ENCODE measurements at places on chromosomes 16 and 17. TPM values are rescaled to one million over a fixed set of nuclear protein-coding genes. Genes with fewer than 3 reads are reported as not detected.
A peak's percentile ranks its signal among the peaks of the same experiment; 100 is the strongest.

Gene SEPTIN12
- not detected for total RNA-seq

GRCh38 chr16:74862743-74863244, 88.2 kb upstream of the FA2H start:
- H3K27ac ChIP-seq, result peak overlapping the region; percentile 3
- no peaks in the 10 kb centered on the region for H3K36me3 ChIP-seq
- DNase-seq, result peak; percentile 66

DNA sequence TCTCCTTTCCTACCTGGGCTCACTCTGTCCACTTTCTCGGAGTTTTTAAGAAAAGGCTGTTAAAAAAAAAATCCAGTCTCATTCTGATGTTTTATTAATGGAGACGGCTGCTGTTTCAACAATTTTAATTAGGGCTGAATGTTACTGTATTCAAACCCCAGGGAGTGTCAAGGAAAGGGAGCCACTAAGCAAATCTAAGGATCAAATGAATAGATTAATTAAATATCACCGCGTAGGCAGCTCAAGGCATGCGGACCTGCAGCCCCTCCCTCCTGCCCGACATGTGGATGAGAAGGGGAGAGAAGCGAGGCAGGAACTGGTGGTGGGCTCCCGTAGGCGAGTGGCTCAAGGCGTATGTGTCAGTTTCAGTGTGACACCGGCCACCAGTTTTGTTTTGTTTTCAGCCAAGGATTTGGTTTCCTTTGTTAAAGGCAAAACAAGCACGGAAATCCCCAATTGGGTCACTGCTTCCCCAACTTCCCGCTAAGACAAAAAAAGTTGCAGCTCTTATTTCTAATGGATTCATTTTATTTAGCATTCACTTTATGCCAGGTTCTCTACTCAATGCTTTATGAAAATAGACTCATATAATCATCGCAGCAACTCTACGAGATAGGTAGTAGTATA, 110.6 kb downstream of the GP2 start:
- peaks cover 27% of the 10 kb centered on the region for H3K27me3 ChIP-seq
- H3K36me3 ChIP-seq, result no peaks in the 10 kb centered on the region
- no peak overlapping the region for H3K27ac ChIP-seq
- H3K4me1 ChIP-seq, result no peaks in the 10 kb centered on the region
- DNase-seq, result no peak

Gene TM4SF5
- 15.6 TPM for total RNA-seq

Gene RSPRY1
- 53.4 TPM for total RNA-seq

Gene TPPP3
- 0.20 TPM for total RNA-seq

GRCh38 chr16:50769-51591, 2.4 kb downstream of the POLR3K start:
- H3K36me3 ChIP-seq, result peaks cover 27% of the 10 kb centered on the region
- H3K4me3 ChIP-seq, result no peak overlapping the region
- no peaks in the 10 kb centered on the region for H3K27me3 ChIP-seq
- H3K27ac ChIP-seq, result no peak overlapping the region
- DNase-seq, result no peak

Gene KRTAP4-8
- total RNA-seq, result not detected

Gene TBC1D3I
- 0.15 TPM for total RNA-seq

DNA sequence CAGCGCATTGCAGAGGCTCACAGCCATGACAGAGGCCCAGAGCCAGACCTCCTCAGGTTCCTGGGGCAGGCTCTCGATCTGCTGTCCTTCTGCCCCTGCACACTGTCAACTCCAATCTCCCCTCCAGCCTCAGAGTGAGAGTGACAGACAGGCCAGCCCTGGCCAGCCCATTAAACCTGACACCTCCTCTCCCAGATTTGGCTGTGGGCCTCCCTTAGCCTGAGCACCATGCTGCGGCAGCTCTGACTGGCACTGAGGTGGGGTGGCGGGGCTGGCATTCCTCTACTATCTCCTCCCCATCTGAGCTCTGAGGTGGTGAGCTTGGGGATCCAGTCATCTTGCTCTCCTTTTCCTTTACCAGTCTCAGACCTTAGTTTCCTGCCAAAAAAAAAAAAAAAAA, 15.5 kb upstream of the C1QL1 start:
- DNase-seq, result no peak
- no peak overlapping the region for H3K27ac ChIP-seq
- no peak overlapping the region for H3K4me3 ChIP-seq
- H3K36me3 ChIP-seq, result no peaks in the 10 kb centered on the region

GRCh38 chr16:67552476-67552875, 9.8 kb upstream of the CTCF start:
- H3K4me3 ChIP-seq, result no peak overlapping the region
- peaks cover 10% of the 10 kb centered on the region for H3K4me1 ChIP-seq
- no peak overlapping the region for H3K27ac ChIP-seq
- no peaks in the 10 kb centered on the region for H3K36me3 ChIP-seq
- no peak for DNase-seq

Gene VMO1
- total RNA-seq, result not detected

GRCh38 chr16:21257284-21257683, 20.8 kb downstream of the CRYM start:
- H3K27me3 ChIP-seq, result no peaks in the 10 kb centered on the region
- no peak overlapping the region for H3K4me3 ChIP-seq
- H3K4me1 ChIP-seq, result peaks cover 40% of the 10 kb centered on the region
- H3K27ac ChIP-seq, result no peak overlapping the region
- DNase-seq, result no peak

DNA sequence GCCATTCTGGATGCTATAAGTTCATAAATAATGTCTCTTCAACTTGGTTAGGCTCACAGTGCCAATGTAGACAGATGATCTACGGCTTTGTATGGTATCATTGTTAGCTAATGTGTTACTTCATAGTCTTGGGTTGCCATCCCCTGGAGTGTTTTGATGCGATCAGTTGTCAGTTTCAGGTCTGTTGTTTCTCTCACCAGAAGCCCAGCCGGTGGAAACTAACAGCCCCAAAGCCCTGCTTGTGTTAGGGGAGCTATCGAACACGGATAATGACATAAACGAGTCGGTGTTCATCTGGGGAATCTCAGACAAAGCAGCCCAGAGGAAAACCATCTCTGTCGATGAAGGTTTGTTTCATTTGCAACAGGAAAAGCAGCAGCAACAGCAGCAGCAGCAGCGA, 107.4 kb upstream of the ANKFN1 start:
- H3K27me3 ChIP-seq, result no peaks in the 10 kb centered on the region
- H3K4me1 ChIP-seq, result no peaks in the 10 kb centered on the region
- H3K27ac ChIP-seq, result no peak overlapping the region
- no peaks in the 10 kb centered on the region for H3K36me3 ChIP-seq
- DNase-seq, result no peak

DNA sequence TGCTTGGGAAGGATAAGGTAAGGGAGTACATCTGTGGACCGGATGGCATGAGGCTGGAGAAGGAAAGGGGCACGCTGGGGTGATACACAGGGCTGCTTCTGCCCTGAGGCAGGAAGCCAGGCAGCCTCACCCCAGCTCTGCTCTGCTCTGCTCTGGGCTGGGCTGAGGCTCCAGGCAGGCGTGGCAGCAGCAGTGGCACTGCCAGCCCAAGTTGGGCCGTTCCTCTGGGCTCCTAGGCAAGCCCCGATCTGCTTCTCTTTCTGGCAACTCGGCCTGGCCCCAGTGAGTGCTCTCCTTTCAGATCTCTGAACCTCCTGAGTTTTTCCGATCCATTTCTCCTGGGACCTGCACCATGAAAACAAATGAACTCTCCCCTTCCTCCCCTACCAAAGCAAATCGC, 44.9 kb downstream of the VAC14 start:
- no peak overlapping the region for H3K4me3 ChIP-seq
- H3K27me3 ChIP-seq, result no peaks in the 10 kb centered on the region
- no peak overlapping the region for H3K27ac ChIP-seq
- H3K36me3 ChIP-seq, result peaks cover 10% of the 10 kb centered on the region
- peaks cover 19% of the 10 kb centered on the region for H3K4me1 ChIP-seq

Gene FBXW10B
- 0.24 TPM for total RNA-seq

DNA sequence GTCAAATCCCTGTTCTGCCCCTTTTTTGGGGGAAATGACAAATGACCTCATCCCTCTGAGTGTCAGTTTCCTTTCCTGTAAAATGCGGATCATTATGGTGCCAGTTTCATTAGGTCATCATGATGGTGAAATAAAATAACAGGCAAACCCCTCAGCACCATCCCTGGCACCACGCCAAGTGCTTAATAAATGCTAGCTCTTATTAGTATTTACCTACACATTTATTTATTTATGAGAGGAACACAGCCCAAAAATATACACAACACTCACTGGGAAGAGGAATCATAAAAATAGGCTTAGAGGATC, 28.6 kb upstream of the GPRC5B start:
- peaks cover 14% of the 10 kb centered on the region for H3K4me1 ChIP-seq
- no peaks in the 10 kb centered on the region for H3K27me3 ChIP-seq
- H3K36me3 ChIP-seq, result no peaks in the 10 kb centered on the region
- no peak overlapping the region for H3K27ac ChIP-seq

Gene SERPINF2
- total RNA-seq, result 309 TPM

GRCh38 chr16:54816471-54816870, 114.2 kb upstream of the IRX5 start:
- no peaks in the 10 kb centered on the region for H3K27me3 ChIP-seq
- no peak overlapping the region for H3K4me3 ChIP-seq
- no peaks in the 10 kb centered on the region for H3K4me1 ChIP-seq
- H3K27ac ChIP-seq, result no peak overlapping the region
- no peaks in the 10 kb centered on the region for H3K36me3 ChIP-seq
- DNase-seq, result no peak

DNA sequence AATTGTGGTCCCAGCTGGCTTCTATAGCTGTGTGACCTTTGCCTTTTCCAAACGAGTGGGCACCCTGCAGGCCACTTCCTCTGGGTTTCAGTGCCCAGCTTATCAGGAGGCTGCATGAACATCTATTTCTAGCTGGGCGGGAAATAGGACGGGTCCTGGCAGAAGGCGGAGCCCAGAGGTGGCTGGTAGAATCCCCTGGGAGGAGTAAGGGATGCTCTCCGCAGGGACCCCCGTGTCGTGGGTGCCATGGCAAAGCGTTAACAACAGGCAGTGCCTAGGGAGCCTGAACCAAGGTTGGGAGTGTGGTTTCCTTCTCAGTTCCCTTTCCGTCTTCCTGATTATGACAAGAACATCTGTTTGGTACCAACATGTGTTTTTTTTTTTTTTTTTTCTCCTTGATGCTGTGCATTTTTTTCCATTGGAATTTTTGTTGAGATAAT, 58.2 kb downstream of the PLCG2 start:
- no peak for DNase-seq
- no peak overlapping the region for H3K27ac ChIP-seq
- H3K36me3 ChIP-seq, result no peaks in the 10 kb centered on the region
- H3K4me1 ChIP-seq, result no peaks in the 10 kb centered on the region
- peaks cover 35% of the 10 kb centered on the region for H3K27me3 ChIP-seq

DNA sequence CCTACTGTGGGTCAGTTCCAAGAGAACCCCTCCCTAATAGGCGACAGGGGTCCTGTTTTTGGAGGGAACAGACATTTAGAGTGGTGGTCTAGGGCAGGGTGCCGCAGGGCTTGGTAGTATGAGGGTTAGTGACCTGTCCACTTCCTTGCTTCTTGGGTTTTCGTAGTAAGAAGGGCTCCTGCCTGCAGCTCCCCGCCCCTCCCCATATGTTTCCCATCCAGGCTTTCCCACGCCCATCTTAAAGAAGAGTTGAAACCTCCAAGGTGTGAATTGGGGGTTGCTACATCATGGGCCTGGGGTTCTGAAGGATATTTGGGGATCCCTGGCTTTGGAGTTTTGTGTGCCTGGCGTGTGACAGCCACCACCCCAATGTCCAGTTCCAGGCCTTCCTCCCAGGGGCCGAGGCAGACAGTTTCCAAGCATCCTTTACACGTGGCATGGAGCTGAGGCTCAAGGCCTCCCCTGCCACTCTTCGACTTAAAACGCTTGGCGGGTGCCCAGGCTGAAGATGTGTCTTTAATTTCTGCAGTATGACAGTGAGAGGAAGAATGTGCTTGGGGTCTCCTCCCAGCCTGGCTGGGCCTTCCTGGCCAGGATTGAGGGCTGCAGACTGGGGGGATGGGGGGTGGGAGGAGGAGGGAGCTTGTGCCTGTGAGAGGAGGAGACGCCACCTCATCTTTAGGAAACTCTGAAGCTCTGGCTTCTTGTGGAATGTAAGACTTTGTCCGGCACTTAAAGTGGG, 2.3 kb upstream of the COL1A1 start:
- H3K4me1 ChIP-seq, result peaks cover 13% of the 10 kb centered on the region
- no peaks in the 10 kb centered on the region for H3K36me3 ChIP-seq
- H3K4me3 ChIP-seq, result no peak overlapping the region
- H3K27ac ChIP-seq, result no peak overlapping the region
- H3K27me3 ChIP-seq, result peaks cover 10% of the 10 kb centered on the region
- DNase-seq, result no peak

Gene CTRL
- 1.1 TPM for total RNA-seq

GRCh38 chr16:81647527-81647926, 131.6 kb upstream of the PLCG2 start:
- H3K27ac ChIP-seq, result no peak overlapping the region
- no peaks in the 10 kb centered on the region for H3K27me3 ChIP-seq
- peaks cover 5% of the 10 kb centered on the region for H3K4me1 ChIP-seq
- H3K36me3 ChIP-seq, result peaks cover 67% of the 10 kb centered on the region
- no peak overlapping the region for H3K4me3 ChIP-seq

GRCh38 chr16:75322740-75323139, 71.3 kb upstream of the BCAR1 start:
- 0 out of 2 replicates have a peak, but pooled peaks cover 5% of the 10 kb centered on the region for H3K4me1 ChIP-seq
- H3K27ac ChIP-seq, result no peak overlapping the region
- H3K4me3 ChIP-seq, result no peak overlapping the region
- no peaks in the 10 kb centered on the region for H3K27me3 ChIP-seq
- peaks cover 6% of the 10 kb centered on the region for H3K36me3 ChIP-seq

Gene ABCC3
- 25.2 TPM for total RNA-seq

Gene GAST
- not detected for total RNA-seq

- H3K27ac ChIP-seq, result no peak overlapping the region
- peaks cover 10% of the 10 kb centered on the region for H3K4me1 ChIP-seq
Measured at GRCh38 chr17:50289991-50290702, 15.9 kb downstream of the TMEM92 start.

GRCh38 chr17:5096731-5097100, 15.0 kb downstream of the ZNF232 start:
- H3K27ac ChIP-seq, result no peak overlapping the region
- no peak overlapping the region for H3K4me3 ChIP-seq
- no peaks in the 10 kb centered on the region for H3K4me1 ChIP-seq
- H3K27me3 ChIP-seq, result peaks cover 1% of the 10 kb centered on the region

DNA sequence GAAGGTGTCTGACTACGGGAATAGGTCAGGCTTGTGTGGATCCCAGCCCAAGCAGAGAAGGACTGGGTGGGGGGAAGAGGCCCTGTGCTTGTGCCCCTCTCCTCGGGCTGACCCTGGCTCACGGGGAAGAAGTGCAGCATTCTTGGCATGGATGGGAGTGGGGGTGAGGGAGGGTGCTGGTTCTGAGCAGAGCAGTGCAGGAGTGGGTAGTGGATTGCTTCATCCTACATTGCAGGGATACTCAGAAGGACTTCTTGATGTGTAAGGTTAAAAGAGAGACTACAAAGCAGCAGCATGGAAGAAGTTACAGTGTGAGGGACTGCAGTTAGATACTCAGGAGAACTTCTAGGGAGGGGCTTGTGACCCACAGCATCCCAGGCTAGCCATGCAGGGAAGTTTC, 2.1 kb downstream of the ARHGAP23 start:
- peaks cover 20% of the 10 kb centered on the region for H3K4me1 ChIP-seq
- no peak for DNase-seq
- no peaks in the 10 kb centered on the region for H3K36me3 ChIP-seq
- H3K4me3 ChIP-seq, result no peak overlapping the region
